Fibroblast of the conjunctiva (primary cell): ENCODE measurements at places on chromosomes 11 and 22.

- no peak for DNase-seq
These were observed 1.1 kb downstream of the OSBP start for GRCh38 chr11:59614277-59615119.

- DNase-seq = no peak
These were observed 605.0 kb upstream of the CADM1 start for GRCh38 chr11:116109228-116109627.

DNA sequence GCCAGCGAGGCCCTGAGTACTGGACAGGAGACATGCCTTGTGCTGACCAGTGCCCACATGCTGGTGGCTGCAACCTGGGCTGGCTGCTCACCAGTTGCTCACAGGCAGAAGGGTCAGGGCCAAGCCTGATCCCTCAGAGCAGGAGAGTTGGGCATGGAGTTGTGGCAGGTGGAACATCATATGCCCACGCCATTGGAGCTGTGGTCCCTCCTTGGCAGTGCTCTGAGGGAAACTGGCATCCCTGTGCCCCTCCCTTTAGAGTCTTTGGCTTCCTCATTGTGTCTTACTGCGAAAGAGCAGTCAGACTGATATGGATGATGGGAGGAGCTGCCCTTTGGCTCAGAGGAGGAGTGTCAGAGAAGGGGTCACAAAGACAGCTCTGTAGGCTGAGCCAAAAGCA, 3.1 kb upstream of the MYEOV start:
- no peak for DNase-seq

DNA sequence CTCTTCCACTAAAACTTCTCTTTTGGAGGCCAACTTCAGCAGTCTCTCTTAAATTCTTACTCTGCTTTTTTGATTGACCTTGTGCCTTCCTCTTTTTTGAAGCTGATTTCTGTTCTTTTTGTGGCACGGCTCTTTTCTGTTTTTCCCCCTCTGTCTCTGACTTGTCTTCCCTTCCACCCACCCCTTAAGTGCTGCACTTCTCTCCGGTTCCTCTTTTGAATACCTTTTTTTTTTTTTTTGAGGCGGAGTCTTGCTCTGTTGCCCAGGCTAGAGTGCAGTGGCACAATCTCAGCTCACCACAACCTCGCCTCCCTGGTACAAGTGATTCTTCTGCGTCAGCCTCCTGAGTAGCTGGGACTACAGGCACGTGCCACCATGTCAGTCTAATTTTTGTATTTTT, 211.9 kb downstream of the BLID start:
- DNase-seq = no peak

DNA sequence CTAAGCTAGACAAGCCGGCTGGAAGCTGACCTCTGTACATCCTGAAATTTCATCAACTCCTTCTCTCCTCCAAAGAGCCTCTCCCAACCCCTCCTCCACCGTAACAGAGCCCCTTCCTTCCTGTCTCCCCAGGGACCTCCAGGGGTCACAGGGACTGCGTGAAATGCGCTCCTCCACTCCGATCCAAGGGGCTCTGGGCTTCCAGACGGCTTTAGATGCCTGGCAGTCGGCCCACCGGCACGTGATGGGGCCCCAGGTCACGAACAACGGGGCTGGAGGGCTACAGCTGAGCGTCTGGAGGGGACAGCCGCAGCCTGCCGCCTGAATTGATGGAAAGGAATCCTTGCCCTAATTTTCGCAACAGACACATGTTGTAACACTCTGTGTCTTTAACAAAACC, 264.1 kb downstream of the MN1 start:
- DNase-seq = no peak

DNA sequence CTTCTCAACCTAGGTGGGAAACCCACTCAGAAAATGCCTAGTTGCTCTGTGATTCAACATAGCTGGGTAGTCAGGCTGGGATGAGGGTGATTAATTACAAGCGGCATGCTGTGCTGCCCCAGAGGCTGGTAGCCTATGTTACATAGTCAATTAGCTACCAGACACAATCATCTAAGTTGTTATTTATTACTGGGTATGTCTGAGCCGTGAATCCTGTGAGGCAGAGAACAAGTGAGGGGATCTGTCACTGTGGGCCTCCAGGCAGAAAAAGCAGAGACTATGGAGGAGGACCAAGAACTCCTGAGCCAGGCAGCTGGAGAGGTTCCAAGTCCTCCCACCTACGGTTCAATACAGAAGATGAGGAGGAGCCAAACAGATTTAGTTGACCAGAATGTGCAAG, 186.6 kb upstream of the BDNF start:
- no peak for DNase-seq

DNA sequence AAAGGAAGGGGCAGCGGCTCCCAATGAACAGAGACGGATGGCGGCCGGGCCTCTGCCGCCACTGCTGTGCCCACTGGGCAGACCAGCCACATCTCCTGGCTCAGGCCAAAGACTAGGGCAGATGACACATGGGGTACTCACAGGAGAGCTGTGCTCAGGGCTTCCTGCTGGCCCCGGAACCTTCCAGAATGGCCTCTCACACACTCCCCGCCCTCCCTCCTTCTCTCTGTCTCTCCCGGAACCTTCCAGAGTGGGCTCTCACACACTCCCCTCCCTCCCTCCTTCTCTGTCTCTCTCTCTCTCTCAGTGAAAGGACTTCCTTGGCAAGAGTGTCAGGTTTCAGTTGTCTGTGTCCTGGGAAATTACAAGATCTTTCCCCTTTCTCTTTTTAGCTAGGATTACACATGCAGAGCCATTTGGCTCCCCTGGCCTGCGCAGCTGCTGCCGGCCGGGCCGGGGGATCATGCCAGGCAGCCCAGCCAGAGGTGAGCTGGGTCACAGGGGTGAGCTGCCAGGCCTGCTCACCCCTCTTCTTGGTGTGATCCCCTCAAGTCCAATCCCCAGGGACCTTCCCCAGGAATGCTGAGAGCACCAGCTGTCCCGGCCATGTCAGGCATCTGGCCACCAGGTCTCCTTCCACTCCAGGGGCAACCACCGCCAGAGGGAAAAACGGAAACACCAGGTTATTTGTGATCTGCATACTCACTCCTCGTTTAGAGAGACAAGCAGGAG, 45.3 kb upstream of the ADA2 start:
- DNase-seq = no peak
